ENCODE measurements at places on chromosomes 2 and 18.

- no peak for DNase-seq
Observed at GRCh38 chr18:77422974-77423867, 173.6 kb downstream of the GALR1 start.

- no peak for DNase-seq
Observed at GRCh38 chr2:156457523-156458517, 21.6 kb downstream of the GPD2 start.

- no peak for DNase-seq
Observed at GRCh38 chr2:198706476-198707082, 751.2 kb downstream of the SATB2 start.

GRCh38 chr2:188949046-188949818, 24.9 kb upstream of the COL3A1 start:
- no peak for DNase-seq

DNA sequence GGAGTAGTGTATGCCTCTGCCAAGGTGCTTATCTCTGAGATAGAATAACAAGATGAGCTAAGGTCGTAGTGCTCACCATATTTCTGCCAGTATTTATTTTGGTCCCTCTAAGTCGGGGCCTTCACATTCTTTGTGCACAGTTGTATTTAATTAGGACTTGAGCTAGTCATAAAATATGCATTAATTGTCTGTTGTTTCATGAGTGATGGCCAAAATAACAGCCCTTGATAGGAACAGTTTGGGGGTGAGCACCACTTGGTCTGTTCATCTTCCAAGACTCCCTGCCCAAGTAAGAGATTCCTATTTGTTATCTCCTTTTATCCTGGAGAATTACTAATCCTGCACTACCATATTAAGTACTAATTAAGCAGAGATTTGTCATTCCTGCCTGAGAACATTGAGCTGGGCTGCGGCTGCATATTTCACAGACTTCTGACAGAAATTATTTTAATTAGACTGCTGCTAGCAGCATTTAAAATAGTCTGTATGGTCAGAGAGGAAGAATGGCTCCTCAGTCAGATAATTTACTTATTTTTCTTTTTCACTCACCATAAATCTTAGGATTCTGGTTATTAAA, 435.1 kb downstream of the MTX2 start:
- DNase-seq, result no peak

Measured in glutamatergic neuron (in vitro differentiated cells).